Neural crest cell (in vitro differentiated cells): ENCODE measurements at places on chromosomes 7 and 10.

- no peak for DNase-seq
Observed at GRCh38 chr10:89147256-89147655, 59.9 kb downstream of the CH25H start.

GRCh38 chr7:66146701-66147100, 32.1 kb downstream of the CRCP start:
- no peak for DNase-seq

GRCh38 chr7:57412618-57413017, 37.4 kb upstream of the ZNF716 start:
- no peak for DNase-seq

DNA sequence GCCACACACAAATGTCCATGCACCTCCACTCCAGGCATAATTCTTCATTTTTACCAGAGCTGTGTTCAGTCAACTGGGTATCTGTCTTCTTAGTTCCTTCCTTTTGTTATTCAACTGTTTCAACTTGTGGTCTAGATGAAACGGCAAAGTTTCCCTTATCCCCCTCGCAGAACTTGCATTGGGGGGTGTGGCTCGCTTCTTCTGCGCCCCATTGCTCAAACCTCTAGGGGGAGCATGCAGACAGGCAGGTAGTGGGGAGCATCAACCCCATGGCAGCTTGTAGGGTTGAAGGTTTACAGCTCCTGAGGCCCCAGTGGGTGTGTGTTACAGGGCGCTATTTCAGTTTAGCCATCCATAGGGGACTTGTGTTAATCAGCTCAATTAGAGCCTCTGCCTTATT, 38.3 kb upstream of the COBL start:
- DNase-seq, result no peak

GRCh38 chr10:66307826-66308225, 618.0 kb upstream of the LRRTM3 start:
- DNase-seq, result no peak

DNA sequence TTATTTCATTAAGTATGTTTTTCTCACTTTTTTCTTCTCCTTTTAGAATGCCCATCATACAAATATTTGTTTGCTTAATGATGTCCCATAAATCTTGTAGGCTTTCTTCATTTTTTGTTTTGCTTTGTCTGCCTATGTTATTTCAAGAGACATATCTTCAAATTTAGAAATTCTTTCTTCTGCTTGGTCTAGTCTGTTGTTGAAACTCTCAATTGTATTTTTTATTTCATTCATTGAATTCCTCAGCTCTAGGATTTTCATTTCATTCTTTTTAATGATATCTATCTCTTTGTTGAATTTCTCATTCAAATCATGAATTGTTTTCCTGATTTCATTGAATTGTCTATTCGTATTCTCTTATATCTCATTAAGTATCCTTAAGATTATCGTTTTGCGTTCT, 125.1 kb upstream of the VIPR2 start:
- no peak for DNase-seq

GRCh38 chr10:126420567-126421300, 32.5 kb upstream of the ADAM12 start:
- no peak for DNase-seq

GRCh38 chr7:155753446-155753965, 58.8 kb downstream of the SHH start:
- no peak for DNase-seq

GRCh38 chr10:78215645-78216044, 182.0 kb downstream of the RPS24 start:
- no peak for DNase-seq

GRCh38 chr7:107915541-107915940, 24.6 kb downstream of the DLD start:
- no peak for DNase-seq

DNA sequence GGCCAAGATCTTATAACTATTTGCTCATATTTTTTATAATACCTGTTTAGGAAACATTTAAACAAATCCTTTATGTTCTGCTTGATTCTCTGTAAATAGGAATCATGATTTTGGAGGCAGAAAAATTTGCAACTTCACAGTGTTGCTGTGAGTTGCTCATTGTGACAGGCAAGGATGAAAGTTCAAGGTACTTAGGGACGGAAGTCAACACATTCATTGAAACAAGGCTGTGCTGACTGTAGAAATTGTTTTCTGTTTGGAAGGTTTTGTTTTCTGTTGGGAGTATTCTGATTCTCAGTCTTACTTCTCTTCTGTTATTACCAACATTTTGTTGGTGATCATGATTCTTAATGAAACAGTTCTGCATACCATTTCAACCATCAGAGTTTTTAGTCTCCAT, 54.9 kb downstream of the FANK1 start:
- no peak for DNase-seq

GRCh38 chr10:8445353-8445752, 390.9 kb downstream of the GATA3 start:
- no peak for DNase-seq

DNA sequence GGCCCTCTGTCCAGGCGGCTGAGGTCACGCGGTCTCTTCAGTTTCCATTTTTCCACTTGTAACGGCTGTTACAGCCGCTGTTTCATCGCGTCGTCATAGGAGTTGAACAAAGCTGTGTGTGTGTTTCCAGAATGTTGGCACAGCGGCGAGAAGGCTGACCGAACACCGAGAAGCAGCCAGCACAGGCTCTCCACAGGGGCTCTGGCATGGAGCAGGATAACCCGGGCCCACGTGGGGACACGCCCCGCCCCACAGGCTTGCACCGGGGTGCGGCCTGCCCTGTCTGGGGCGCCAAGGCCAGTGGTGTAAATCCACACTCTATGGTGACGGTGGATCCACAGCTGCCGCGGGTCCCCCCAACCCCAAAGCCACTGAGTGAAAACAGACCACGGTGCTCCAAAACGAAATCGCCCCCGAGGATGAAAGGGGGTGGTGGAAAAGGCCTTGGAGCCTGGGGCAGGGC, 448.2 kb downstream of the DNAJB6 start:
- no peak for DNase-seq

GRCh38 chr10:28558186-28558585, 25.3 kb downstream of the WAC start:
- no peak for DNase-seq

DNA sequence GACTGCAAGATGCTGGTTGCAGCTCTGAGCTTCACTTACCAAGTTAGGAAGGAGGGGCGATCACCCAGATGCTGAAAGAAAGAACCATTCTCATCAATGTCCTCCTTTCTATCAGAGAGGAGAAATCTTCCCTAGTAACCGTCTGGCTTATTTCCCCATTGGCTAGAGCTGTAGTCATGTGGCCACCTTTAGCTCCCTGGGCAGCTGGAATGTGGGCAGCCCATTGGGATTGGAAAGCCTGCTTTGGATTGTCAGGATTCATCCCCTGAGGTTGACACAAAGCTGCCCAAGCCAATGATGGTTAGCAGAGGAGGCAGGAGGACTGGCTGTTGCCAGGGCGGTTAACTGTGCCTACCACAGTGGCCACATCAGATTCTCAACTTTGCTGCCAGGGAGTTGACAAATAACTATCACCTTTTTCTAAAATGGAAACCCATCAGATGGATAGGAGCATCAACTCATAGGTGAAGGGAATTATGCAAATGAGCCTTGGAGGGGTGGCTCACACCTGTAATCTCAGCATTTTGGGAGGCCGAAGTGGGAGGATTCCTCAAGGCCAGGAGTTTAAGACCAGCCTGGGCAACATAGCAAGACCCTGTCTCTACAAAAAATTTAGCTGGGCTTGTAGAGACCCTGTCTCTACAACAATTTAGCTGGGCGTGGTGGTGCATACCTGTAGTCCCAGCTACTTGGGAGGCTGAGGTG, 206.4 kb upstream of the GALNT17 start:
- DNase-seq, result no peak

GRCh38 chr10:105188737-105189462, 547.8 kb downstream of the SORCS3 start:
- DNase-seq, result no peak

DNA sequence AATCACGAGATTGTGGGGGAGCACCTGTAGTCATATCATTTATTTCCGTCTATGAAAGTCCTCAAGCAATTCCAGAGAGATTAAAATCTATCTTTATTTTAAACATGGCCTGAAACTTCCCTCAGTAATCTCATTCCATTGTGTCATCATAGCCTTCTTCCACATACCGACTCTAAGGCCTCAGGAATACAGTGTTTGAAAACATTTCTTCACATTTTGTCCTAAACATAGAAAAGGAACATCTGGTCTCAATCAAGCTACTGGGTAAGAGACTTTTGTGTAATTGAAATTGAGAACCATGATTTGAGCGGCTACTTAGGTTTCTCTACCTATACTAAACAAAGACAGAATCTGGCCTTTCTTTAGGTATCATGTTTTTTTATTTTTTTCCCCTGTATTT, 78.0 kb upstream of the ELMO1 start:
- DNase-seq, result no peak

- DNase-seq, result no peak
Observed at GRCh38 chr10:47256751-47257336, 43.2 kb upstream of the GDF10 start.

GRCh38 chr7:87220734-87221215, 1.2 kb upstream of the TMEM243 start:
- DNase-seq, result no peak

DNA sequence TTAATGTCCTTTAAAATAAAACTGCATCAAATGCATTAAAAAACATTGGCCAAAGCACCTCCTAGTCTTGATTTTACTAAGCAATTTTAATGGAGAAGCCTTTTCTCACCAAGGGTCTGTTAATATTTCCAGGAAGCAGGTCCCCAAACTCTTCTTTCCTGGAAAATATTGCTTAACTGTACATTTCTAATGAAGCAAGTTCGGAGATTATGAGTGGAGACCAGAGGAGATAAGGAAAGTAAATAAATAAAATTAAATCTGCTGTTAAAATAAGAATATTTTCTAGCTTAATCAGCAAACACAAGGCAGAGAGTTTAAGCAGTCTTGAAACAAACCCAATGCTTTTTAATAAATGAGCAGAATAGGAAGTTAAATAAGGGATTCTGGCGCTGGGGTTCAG, 322.4 kb downstream of the PTEN start:
- DNase-seq, result no peak

DNA sequence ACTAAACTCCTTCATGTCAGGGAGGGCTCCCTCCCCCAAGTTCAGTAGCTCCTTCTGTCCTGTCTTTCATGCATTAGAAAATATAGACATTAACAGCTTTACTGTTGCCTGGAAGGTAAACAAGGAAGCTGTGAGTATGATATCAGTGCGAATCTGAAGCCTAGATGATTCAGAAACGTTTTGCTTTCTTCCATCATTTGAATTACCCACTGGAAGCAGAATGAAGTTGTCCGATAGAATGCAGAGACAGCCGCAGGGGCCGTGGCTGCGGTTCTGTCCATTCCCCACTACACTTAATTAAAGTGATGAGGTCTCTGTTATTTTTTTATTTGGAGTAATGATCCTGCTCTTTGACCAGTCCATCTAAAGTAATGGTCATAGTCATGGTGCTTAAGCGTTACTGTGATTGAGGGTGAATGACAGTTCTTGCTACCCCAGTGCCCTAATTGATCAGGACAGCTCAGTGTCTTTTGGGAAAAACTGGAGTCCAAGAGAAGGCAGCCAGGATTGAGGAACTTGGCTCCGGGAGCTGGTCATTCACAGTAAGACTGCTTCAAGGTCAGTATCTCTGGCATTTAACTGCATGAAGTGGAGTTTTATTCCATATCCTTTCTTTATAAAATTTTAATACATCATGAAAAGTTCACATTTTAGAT, 69.9 kb downstream of the PTPRE start:
- no peak for DNase-seq

GRCh38 chr10:110448682-110449418, 48.9 kb upstream of the DUSP5 start:
- DNase-seq, result no peak

DNA sequence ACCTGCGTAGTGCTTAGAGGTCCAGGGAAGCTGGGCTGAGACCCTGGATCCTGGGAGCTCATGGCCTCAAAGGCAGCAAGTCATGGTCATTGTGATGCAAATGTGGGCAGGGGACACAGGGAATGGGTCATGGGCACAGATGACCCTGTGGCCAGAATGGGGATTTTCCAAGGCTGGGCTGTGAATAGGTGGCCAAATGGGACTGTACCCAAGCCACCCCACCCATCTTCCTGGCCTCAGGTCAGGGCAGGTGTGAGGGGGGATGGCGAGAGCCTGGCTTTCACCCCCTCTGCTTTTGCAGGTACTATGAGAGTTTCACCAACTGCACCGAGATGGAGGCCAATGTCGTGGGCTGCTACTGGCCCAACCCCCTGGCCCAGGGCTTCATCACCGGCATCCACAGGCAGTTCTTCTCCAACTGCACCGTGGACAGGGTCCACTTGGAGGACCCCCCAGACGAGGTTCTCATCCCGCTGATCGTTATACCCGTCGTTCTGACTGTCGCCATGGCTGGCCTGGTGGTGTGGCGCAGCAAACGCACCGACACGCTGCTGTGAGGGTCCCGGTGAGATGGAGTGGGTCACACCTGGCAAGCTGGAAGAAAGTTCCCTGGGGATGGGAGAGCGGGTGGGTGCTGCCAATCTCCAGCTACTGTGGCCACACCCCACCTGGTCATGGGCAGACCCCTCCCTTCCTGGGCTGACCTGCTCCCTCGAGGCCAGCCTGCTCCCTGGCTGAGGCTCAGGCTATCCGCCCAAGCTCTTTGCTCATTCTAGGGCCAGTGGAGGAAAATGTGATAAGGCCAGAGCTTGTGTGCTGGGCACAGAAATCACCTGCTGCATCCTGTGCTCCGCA, 25.5 kb downstream of the RAMP3 start:
- DNase-seq, result no peak

DNA sequence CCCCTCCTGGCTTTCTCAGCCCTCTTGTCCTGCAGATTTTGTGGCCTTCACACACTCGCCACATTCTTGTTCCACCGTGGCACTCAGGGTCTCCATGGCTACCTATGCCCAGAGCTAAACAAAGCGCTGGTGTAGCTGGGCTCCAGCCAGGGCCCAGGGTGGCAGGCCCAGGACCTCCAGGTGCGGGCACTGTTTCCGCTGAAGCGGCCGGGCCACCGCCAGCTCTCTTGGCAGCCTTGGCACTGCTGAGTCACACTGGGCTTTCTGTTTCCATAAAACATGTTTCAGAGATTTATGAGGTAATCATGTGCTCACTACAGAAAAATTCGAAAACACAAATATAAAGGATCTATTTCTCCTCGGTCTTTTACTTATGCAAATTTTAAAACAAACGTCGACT, 51.3 kb downstream of the AOC1 start:
- DNase-seq, result no peak

DNA sequence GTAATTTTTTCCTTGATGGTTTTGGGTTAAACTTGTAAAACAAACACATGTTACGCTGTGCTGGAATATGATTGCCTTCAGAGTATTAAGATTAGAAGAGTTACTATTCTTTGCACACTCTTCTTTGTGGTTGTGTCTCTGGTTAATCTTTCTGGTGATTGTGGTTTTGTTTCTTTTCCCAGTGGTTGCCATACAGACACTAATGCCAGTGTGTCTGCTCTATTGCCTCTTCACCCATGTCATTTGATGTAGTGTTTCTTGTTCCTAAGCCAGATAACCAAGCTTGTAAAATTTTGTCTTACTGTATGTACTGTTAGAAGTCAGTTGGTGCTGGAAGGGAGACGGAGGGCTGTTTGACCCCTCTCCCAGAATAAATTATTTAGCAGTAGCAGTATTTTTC, 124.8 kb downstream of the PHTF2 start:
- no peak for DNase-seq
